Stimulated activated CD8-positive, alpha-beta memory T cell treated with anti-CD3 and anti-CD28 coated beads, Interleukin-7, amount 100 ng/mL, for 1 hour (primary cell): ENCODE measurements at places on chromosomes 7 and 10.

GRCh38 chr10:102485093-102485784 is 17.3 kb downstream of the ACTR1A start:
- DNase-seq: no peak

- DNase-seq: no peak
Observed at GRCh38 chr10:17231788-17232187, 3.7 kb downstream of the VIM start.

- DNase-seq: no peak
Observed at GRCh38 chr7:118286131-118286530, 61.6 kb downstream of the ANKRD7 start.

DNA sequence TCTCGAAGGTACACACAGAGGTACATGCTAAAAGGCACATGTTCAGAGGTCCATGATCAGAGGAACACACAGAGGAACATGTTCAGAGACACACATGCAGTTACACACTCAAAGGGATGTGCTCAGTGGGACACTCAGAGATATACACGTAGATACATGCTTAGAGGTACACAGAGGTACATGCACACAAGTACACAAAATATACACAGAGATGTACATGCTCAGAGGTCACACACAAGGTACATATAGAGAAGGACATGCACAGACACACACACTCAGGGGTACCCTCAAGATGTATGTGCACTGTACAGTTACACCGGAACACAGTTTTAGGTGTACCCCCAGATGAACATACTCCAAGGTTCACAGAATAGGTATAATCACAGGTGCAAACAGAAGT is 18.8 kb downstream of the NPC1L1 start:
- DNase-seq: no peak

- DNase-seq: no peak
Observed at GRCh38 chr10:114151486-114151885, 22.5 kb downstream of the CCDC186 start.
